RPMI7951 (cell line): ENCODE measurements at places on chromosomes 1 and 21.

- peak; percentile 74 for DNase-seq
These were observed 1.9 kb upstream of the MYBPH start for GRCh38 chr1:203177470-203178039.

GRCh38 chr1:17933971-17934370 is 173.6 kb upstream of the IGSF21 start:
- DNase-seq = no peak

DNA sequence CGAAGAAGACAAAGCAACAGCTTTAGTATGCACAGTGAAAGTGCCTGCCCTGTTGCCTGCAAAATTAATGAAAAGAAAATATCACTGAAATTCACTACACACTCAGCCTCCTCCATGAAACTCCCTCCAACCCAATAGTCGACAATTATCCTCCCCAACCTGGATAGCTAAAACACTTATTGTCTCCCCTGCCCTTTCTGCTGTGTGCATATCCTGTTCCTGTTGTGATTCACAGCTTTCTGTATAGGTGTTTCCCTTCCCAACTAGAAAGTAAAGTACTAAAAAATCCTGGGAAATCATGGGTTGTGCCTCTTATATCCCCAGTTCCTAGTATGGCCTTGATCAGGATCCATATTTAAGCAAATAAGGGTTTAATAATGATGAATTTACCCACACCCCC is 412.1 kb downstream of the LTN1 start:
- DNase-seq = no peak

DNA sequence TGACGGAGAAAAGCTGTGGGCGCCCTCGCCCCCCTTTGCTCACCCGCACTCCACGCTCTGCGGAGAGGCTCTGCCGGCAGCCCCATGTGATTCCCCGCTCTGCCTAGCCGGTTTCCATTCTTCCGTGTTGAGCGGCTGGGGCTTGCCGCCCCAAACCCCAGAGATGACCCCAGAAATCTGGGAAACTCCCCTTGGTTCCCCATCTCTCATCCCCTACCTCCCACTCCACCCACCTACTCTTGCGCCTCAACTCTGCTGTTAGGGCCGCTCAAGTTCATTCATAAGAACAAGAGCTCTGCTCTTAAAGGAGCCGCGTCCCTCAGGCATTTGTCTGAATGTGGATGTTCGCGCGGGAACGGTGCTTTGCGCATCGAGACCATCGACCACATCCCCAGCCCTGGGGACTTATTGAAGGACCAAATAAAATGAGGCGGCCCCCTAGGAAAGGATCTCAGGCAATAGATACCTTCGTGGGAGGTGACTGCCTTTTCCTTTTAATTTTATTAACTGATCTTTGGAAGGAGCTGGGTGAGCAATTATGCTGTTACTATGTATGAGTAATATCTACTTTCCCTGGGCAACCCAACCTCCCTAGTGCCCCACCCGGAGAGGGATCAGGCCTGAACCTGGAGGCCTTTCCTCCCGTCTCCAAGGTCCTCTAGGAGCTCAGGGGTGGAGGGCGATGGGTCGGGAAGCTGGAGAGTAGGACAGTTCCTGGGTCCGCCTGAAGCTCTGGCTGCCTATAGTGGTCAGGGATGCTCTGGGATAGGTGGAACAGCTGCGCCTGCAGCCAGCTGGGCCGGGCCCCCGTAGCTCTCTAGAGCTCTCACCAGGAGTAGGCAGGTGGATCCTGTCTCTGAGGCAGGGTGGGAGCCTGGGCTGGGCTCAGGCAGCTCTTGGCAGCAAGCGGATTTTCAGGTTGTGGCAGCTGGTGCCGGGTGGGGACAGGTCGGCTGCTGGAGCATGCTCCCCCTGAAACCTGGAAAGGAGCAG is 898 bp downstream of the MFSD2A start:
- peak; percentile 61 for DNase-seq
